Temporal lobe (tissue), 4 donors: ENCODE measurements at places on chromosomes 6 and 20. TPM values are rescaled to one million over a fixed set of nuclear protein-coding genes. Genes with fewer than 3 reads are reported as not detected.

Gene CLDN20
- not detected for total RNA-seq

Gene GHRH
- total RNA-seq: not detected

Gene EPPIN
- not detected for total RNA-seq

Gene TRAPPC3L
- under 0.01 TPM for total RNA-seq

Gene SLC12A5
- 17.2 TPM for total RNA-seq

Gene HLA-DMB
- 0.49 TPM for total RNA-seq

Gene EYA4
- 0.25 TPM for total RNA-seq

Gene CD40
- 0.49 TPM for total RNA-seq

Gene CGA
- total RNA-seq: not detected

Gene PIGT
- 8.6 TPM for total RNA-seq

Gene CST11
- total RNA-seq: not detected

Gene IDH3B
- total RNA-seq: 62.2 TPM

Gene FAM83D
- 2.0 TPM for total RNA-seq

Gene SNHG17
- total RNA-seq: 5.7 TPM

Gene IL20RA
- 0.25 TPM for total RNA-seq

Gene RAET1G
- 0.25 TPM for total RNA-seq

Gene TRIM15
- not detected for total RNA-seq

Gene NKAPL
- total RNA-seq: 0.98 TPM

Gene SLC17A3
- total RNA-seq: not detected

Gene MAPK13
- 1.2 TPM for total RNA-seq

Gene XKR7
- 11.3 TPM for total RNA-seq

Gene POM121L2
- not detected for total RNA-seq

Gene PHACTR1
- 45.5 TPM for total RNA-seq

Gene SRMS
- total RNA-seq: not detected

Gene ABHD16B
- total RNA-seq: not detected
